ENCODE measurements at places on chromosomes 5 and 9. TPM values are rescaled to one million over a fixed set of nuclear protein-coding genes. Genes with fewer than 3 reads are reported as not detected.

GRCh38 chr9:124217836-124218437 is 39.8 kb upstream of the NEK6 start:
- H3K27ac ChIP-seq = no peak overlapping the region
- no peaks in the 10 kb centered on the region for H3K27me3 ChIP-seq
- DNase-seq = no peak
- peaks cover 35% of the 10 kb centered on the region for H3K4me1 ChIP-seq
- no peaks in the 10 kb centered on the region for H3K36me3 ChIP-seq

DNA sequence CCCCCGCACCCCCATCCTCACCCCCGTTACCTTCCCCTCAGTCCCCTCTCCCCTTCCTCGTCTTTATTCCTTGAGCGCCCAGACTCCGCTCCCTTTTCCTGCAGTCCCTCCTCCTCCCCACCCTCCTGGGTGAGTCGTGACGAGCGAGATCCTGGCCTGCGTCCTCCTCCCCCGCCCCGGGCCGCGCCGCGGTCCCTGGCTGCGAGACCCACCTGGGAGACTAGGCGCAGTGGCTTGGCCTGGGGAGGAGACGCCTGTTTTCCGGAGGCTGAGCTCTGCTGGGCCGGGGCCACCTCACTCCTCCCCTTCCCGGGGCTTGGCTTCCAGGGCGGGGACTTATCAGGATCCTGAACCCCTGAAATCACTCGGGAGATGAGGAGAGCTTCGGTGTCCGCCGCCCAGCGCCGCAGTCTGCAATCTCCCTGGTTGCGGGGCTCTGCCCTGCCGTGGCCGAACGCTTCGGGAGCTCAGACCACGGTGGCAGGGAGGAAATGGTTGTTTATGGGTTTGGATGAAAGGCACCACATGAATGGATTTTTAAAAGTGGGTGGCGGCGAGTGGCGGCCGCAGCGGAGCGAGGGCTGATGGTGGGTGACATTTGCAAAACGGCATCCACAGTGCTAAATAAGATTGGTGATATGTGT is 984 bp downstream of the STXBP1 start:
- peak overlapping the region; percentile 76 for H3K4me3 ChIP-seq
- DNase-seq = peak; percentile 52
- H3K4me1 ChIP-seq = peaks cover 16% of the 10 kb centered on the region
- peaks cover 9% of the 10 kb centered on the region for H3K36me3 ChIP-seq
- no peaks in the 10 kb centered on the region for H3K27me3 ChIP-seq
- H3K27ac ChIP-seq = peak overlapping the region; percentile 8

GRCh38 chr5:146794326-146795029 is 84.1 kb downstream of the PPP2R2B start:
- peaks cover 7% of the 10 kb centered on the region for H3K27me3 ChIP-seq
- H3K4me1 ChIP-seq = no peaks in the 10 kb centered on the region
- no peak overlapping the region for H3K27ac ChIP-seq
- no peak for DNase-seq
- no peak overlapping the region for H3K4me3 ChIP-seq
- no peaks in the 10 kb centered on the region for H3K36me3 ChIP-seq

DNA sequence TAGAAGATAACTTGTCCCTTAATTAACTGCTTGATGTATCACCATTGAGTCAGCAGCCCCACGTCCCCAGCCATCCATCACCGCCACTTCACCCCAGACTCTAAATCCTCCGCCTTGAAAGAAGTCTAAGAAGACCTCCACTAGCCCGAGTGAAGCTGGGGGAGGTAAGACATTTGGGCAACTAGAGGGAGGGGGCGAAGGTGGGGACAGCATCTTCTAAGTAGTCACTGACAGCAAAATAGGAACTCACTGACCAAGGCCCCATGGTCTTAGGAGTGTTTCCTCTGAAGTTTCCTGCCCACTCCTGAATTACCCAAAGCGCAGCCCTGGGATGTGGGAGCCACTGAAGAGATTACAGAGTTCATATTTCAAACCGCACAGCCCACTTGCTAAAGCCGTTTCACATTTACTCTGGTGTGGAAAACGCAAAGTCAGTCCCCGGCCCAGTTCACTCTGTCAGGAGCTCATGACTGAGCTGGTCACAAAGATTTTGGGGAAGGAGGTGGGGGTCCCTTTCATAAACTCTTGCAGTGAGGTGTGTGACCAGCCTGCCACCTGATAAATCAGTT is 107.4 kb downstream of the LHFPL2 start:
- DNase-seq = no peak
- H3K27me3 ChIP-seq = no peaks in the 10 kb centered on the region
- H3K27ac ChIP-seq = peak overlapping the region; percentile 54
- H3K4me1 ChIP-seq = peaks cover 46% of the 10 kb centered on the region
- no peak overlapping the region for H3K4me3 ChIP-seq
- H3K36me3 ChIP-seq = no peaks in the 10 kb centered on the region

EPB41L4B gene
- total RNA-seq = 4.1 TPM

PCDHGB6 gene
- total RNA-seq = 1.2 TPM
